ENCODE measurements at places on chromosomes 1 and 21.

DNA sequence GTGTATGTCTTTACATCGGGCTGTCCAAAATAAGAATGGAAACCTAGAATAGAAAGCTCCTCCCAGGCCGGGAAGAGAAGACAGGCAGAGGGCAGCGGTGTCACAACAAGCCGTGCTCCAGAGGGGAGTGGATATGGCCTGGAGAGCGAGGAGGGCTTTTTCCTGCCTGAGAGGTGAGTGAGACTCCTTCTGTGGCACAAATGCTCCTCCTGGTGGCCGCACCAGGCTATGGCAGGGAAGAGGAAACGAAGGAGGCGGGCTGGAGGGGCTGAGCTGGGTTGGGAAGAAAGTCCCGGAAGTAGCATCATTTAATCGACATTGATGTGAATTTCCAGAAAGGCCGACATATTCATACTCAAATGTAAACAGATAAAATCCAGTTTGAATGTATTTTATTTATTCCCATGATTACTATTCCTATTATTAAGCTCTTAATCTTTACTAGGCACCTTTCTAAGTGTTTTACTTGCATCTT lies 54.7 kb downstream of the MEF2D start:
- peak; percentile 71 for DNase-seq

- no peak for DNase-seq
Observed at GRCh38 chr1:219539645-219540254, 73.2 kb downstream of the ZC3H11B start.

DNA sequence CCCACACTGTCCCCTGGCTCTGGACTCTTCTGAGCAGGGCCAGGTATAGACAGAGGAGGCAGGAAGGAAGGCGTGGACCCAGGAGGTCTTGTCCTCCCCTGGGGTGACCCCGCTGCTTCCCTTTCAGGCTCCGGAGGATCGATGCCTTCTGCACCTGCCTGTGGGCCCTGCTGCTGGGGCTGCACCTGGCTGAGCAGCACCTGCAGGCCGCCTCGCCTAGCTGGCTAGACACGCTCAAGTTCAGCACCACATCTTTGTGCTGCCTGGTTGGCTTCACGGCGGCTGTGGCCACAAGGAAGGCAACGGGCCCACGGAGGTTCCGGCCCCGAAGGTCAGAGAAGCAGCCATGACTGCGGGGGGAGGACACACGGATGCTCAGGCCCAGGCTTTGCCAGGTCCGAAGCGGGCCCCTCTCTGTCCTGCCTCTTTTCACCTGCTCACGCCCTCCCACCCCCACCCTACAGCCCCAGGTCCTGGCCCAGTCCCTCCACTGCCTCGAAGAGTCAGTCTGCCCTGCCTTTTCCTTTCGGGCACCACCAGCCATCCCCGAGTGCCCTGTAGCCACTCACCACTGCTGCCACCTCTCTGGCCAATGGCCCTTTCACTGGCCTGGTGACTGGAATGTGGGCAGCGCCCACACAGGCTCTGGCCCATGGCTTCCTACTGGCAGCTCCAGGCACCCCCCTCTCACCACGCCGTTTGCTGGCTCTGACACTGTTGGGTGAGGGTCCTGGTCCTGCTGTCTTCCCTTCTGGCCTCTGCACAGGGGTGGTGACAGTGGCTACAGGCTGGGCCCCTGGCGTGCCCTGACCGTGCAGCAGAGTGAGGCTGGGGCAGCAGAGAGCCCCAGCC lies 13.5 kb downstream of the TMEM201 start:
- DNase-seq: no peak

DNA sequence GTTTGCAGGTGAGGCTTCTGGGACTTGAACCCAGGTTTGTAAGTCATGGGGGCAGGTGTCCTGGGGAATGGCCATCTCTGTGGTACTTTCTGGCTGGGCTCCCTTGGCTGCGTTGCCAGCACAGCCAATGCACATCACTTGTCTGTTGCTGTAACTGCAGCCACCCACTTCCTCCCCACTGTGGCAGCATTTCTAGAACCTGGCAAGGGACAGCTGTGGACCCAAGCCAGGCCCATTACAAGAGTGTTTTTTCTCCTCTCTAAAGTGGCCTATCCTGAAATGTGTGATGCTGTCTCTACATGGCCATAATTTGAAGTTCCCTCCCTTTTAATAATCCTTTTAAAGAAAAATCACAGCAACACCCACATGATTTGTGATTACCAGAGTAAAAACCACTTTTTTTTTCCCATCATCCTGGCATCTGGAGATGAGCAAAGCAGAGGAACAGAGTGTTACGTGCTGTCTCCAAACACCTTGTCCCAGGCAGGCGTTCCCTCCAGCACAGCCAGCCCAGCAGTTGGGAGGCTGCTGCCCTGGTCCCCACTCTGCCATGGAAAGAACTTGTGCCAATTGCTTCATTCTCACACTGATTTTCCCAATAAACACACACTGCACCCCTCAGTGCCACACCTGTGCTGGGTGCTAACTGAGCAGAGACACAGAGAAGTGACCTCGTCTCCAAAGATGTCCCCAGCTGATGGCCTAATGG lies 360.6 kb upstream of the USP24 start:
- DNase-seq: no peak

- no peak for DNase-seq
Observed at GRCh38 chr1:77511440-77511840, 171.0 kb downstream of the ZZZ3 start.

DNA sequence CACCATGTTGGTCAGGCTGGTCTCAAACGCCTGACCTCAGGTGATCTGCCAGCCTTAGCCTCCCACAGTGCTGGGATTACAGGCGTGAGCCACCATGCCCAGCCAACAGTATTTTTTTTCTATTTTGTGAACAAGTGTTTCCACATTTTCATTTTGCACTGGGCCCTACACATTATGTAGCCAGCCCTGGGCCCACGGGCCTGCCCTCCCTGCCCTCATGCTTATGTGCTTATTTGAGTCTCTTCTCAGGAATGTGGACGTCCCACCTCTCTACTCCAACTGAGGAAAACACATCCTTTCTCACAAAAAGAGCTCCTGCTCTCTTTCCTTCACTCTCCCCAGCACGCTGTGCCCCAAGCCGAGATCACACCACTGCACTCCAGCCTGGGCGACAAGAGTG lies 13.5 kb upstream of the ZBED6 start:
- no peak for DNase-seq

DNA sequence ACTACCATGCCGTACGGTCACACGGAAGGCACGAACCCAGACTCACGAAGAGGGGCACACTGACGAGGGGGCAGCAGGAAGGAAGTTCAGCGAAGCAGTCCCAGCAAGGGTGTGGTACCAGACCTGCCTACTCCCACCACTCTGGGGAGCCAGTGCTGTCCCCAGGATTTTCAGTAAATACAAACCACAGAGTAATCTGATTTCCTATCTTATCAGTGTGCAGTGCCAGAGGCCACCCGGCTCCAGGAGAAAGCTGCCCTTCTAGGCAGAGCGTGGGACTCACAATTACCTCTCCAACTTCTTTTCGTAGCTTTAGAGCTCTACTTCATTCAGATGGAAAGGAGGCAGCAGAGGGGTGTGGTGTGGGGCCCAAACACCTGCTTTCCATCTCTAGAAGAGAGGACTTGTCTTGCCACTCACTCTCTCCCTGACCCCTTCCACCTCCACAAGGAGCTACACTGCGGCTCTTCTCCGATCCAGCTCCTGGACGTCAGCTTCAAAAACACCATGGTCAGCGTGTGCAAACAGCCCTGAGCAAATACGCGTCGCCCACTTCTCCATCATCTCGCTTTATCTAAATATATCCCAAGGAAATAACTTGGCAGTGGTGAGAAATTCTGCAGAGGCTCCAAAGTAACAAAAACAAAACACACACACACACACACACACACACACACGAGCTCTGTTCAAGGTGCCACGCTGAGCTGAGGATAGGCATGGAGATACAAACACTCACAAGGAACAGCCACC lies 98.5 kb downstream of the MRPL37 start:
- DNase-seq: no peak

GRCh38 chr1:95733031-95733430 lies 499.0 kb downstream of the RWDD3 start:
- DNase-seq: no peak

- DNase-seq: no peak
Observed at GRCh38 chr1:30903343-30904034, 5.1 kb downstream of the SDC3 start.

GRCh38 chr1:167447521-167448136 lies 70.7 kb downstream of the CD247 start:
- DNase-seq: peak; percentile 66

DNA sequence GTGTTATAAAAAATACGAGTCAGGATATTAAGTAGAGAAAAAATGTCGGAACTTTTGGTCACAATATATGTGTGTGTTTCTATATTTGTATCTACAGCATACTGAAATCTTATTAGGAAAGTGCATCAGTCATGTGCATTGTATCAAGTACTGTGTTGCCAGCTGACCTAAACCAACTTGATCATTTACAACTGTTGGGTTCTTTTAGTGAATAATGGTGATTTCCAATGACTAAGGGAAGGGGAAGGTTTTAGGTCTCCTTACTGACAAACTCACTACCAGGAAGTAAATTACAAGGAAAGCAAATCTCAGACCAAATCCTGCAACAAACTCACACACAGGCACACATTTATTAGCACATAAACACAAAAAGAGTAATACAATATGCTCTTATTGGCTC lies 142.7 kb downstream of the TSEN15 start:
- DNase-seq: no peak

DNA sequence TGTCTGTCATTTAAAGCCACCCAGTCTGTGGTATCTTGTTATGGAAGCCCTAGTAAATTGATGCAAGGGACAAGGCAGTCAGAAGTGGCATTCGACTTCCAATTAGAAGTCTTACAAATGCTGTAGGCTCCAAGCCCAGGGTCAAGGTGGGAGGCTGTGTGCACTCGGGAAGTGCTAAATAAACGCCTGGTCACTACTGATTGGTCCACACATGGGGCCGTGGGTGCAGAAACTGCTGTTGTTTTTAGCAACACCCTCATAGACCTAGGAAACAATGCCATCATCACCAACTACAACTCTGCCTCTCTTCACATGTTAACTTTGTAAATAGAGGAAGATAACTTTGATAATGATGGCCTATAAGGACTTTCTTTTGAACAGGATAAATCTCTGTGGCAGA lies 20.2 kb upstream of the ZBTB21 start:
- DNase-seq: no peak

GRCh38 chr1:222387007-222387814 lies 160.7 kb downstream of the HHIPL2 start:
- DNase-seq: no peak

- no peak for DNase-seq
Observed at GRCh38 chr1:71269179-71269578, 188.3 kb upstream of the ZRANB2 start.

- DNase-seq: no peak
Observed at GRCh38 chr1:197130677-197131304, 15.7 kb downstream of the ASPM start.

DNA sequence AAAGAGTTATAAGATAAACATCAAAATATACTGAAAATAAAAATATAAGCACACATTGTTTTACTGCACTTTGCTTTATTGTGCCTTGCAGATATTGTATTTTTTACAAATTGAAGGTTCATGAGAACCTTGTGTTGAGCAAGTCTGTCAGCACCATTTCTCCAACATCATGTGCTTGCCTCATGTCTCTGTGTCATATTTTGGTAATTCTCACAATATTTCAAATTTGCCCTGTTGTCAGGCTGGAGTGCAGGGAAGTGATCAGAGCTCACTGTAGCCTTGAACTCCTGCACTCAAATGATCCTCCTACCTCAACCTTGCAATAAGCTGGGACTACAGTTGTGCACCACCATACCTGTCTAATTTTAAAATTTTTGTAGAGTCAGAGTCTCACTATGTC lies 21.3 kb upstream of the CNIH3 start:
- DNase-seq: no peak

DNA sequence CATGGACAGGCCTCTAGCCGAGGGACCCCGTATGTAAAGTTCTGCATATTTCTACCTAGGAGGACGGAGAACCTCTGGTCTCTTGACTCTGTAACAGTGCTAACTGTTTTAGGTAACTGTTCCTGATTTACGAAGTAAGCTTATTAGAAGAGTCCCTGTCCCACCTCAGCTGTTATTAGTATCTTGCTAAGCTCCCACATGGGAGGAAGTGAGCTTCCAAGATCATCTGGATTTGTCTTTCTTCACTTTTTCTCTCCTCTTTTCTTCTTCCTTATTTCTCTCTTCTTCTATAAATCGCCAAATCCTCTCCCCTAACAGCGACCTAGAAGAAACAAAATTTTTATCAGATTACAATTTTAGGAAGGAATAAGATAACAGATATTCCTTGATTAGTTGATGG lies 4.4 kb downstream of the CD53 start:
- no peak for DNase-seq

GRCh38 chr1:192538407-192539296 lies 36.9 kb upstream of the RGS1 start:
- DNase-seq: no peak

- DNase-seq: no peak
Observed at GRCh38 chr21:45611939-45612664, 31.4 kb upstream of the PCBP3 start.

- no peak for DNase-seq
Observed at GRCh38 chr1:161944381-161944780, 79.3 kb downstream of the OLFML2B start.

- DNase-seq: no peak
Observed at GRCh38 chr1:66402194-66402593, 131.8 kb upstream of the SGIP1 start.

GRCh38 chr1:171654942-171655745 lies 2.7 kb upstream of the MYOC start:
- peak; percentile 52 for DNase-seq

DNA sequence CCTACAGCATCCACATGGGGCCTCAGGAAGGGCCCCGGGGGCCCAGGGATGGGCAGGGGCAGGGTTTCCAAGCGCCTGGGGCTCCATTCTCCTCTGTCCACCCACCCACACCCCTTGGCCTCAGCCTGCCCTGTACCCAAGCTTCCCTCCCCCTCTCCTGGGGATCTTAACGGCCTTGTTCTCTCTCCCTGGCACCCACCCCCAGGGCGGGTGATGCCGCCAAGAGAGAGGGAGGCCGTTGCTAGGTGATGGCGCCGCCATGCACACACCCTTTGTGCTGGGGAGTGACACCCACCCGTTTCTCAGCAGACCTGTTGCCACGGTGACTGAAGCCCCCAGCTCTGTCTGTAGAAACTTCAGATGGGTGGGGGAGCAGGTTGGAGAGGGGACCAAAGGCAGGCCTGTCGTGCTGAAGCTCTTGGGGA lies 7.6 kb downstream of the GPR37L1 start:
- DNase-seq: no peak

DNA sequence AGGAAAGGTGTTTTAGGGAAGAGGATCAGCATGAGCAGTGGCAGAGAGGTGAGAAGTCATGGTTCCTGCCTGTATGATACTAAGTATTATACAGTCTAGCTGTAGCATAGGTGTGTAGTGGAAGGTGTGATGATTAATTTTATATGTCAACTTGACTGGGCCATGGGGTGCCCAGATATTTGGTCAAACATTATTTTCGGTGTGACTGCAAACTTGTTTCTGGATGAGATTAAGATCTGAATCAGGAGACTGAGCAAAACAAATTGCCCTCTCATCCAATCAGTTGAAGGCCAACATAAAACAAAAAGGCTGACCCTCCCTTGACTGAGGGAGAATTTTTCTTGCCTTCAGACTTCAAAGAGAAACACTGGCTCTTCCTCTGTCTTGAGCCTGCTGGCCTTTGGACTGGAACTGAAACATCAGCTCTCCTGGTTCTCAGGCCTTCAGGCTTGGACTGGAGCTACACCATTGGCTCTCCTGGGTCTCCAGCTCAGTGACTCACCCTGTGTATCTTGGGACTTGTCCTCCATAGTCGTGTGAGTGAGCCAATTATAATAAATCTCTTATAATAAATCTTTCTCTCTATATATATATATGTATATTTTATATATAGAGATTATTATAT lies 6.8 kb upstream of the CDC42 start:
- no peak for DNase-seq

GRCh38 chr1:107430540-107431228 lies 289.8 kb downstream of the NTNG1 start:
- no peak for DNase-seq
